ENCODE measurements at places on chromosomes 16 and 17.

DNA sequence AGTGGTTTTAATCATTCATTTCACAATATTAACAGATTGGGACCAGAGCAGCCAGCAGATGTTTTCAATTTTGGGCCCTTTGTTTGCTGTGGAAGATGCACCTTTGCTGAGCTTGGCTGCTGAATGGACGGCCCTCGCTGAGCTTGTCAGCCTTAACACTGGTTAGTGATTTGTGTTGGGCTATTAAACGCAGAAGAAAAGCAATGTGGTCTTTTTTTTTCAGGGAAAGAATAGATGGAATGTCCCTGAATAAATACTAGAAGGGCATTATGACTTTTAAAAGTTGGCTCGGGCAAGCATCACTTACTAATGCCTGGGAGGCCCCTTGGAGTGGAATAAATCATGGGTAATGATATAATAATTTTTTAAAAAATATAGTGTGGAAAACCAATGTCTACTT lies 297.0 kb downstream of the MAP2K6 start:
- no peak for DNase-seq

DNA sequence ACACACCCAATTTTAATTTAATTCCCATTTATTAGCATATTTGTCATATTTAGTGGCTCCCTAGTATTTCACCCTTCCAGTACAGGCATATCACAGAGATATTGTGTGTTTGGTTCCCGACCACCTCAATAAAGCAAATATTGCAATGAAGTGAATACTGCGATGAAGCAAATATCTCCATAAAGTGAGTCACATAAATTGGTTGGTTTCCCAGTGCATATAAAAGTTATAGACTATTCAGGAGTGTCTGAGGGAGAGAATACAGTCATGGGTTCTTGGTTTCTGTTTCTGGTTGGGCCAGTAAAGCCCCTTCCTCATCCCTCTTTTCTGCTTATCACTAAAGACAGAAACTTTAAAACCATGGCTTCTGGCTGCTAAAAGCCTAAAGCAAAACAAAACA lies 295.4 kb upstream of the AXIN2 start:
- DNase-seq: no peak

- no peak for DNase-seq
Measured at GRCh38 chr17:45087504-45087975, 26.4 kb downstream of the NMT1 start.

- no peak for DNase-seq
Measured at GRCh38 chr16:46607529-46607928, 13.7 kb downstream of the SHCBP1 start.

Measured in posterior cingulate gyrus (tissue), 11 donors.